Epithelial cell of esophagus (primary cell): ENCODE measurements at places on chromosomes 7 and 10.

GRCh38 chr7:13047061-13047460 lies 359.6 kb downstream of the ARL4A start:
- DNase-seq, result no peak

DNA sequence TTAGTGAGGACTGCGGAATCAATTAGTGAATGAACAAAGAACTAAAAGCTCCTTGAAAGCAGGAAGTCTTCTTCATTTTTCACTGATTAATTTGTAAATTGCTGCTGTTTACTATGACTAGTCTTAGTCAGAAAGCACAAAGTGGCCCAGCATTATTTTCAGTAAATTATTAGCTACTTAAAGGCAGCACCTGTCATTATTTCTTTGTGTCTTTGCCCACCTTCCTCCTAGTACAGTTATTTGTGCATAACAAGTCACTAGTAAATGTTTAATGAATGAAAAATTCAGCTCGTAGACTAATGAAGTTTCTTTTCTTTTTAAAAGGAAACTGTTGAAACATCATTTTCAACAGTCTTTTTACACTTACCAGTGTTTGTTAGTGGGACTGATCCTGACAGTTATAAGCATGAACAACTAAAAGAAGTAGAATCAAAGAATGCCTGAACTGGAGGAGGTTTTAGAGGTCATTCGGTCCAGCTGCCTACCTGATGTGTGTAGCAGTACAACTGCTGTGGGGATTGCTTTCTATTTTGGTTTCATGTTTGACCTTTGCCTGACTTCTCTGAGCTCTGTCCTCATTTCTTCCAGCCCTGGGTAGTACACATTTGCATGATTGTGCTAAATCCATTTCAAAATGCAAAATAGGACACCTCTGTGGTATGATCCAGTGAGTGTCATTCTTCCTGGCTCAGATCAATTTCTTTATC lies 140.0 kb upstream of the PHYHIPL start:
- DNase-seq, result no peak

DNA sequence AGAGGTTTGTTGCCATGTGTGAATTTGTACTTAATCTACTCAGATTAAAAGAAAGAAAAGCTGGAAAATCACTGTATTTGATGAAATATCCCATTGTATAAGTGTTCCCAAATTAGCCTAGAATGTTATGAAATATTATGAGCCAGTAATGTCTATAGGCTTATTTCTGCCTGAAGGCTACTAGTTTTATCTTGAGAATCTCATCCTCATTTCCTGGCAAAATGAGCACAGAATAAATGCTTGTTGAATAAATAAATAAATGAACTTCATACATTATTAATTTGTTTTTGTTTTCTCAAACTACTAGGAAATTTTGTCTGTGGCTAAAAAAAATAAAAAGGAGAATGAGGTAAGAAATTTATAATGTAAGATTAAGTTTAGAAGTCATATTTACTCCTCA lies 25.5 kb downstream of the HELLS start:
- no peak for DNase-seq

DNA sequence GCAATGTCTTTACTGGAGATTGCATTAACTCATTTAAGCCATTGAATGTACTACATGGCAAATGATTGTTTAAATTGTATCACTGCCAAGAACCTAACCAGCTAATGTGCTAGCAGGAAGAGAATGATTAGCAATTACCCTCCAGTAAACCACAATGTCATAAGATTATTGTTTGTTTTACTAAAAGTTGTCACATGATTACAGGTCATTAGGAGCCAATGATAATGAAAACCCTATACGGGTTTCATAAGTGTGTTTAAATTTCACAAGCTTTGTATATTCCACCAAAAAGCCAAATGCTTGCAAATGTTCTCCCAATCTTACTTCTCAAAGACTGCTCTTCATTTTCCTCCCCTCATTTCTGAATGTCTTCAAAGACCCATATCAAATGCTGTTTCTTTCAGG lies 76.5 kb upstream of the PPP1R3C start:
- DNase-seq, result peak; percentile 63

DNA sequence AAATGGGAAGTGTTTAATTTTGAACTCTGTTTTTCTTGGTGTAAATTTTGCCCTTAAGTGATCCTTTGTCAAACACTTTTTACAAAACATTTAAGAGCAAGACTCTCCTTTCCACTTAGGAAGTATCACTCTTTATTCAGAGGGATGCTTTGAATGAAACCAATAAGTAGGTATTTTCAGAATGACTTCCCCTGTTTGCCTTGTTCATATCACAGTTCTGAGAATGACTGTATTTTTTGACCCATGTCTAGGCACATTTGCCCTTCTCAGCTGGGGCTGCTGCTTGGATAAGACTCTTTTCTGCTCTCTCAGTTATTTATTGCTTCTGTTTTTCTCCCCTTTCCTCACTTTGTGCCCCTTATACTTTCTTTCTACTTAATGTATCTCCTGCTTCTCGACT lies 98.2 kb downstream of the CCNY start:
- no peak for DNase-seq

GRCh38 chr7:23469961-23470250 lies 385 bp downstream of the IGF2BP3 start:
- DNase-seq, result no peak

DNA sequence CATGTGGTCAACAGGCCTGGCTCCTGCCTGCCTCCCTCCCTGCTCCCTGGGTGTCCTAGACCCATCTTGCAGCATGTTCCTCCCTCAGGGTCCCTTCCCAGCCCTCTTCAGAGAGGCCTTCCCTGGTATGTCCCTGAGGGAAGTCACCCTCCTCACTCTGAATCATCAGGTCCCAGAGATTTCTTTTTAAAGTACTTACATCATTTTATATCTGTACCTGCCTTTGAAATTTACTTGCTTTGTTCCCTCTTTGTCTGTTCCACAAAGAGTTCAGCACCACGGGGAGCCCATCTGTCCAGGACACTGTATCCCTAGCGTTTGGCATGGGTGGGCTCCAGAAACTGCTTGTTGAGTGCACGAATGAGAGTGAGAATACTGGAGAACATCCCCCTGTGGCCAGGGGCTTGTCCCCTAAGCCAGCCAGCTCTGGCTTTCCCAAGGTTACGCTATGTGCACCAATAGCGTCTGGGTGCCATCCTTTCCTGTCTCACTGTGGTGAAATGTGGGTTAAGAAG lies 50.6 kb upstream of the IGFBP3 start:
- no peak for DNase-seq

DNA sequence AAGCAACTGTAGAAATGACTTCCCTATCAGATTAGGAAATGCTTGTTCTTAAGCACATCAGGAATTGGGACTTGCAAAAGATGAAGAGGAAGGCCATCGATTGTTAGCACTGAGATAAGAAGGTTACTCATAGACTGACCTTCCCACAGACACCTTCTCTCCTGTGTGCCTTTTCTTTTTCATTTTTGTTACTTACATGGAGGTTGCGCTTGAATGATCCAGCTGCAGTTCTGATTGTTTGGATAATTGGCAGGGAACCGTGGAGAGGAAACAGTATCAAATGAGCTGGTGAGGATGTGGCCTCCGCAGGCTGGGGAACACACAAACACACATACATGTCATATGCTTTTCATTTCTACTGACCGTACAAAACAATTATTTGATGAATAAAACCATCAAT lies 134.9 kb upstream of the RSU1 start:
- DNase-seq, result no peak

DNA sequence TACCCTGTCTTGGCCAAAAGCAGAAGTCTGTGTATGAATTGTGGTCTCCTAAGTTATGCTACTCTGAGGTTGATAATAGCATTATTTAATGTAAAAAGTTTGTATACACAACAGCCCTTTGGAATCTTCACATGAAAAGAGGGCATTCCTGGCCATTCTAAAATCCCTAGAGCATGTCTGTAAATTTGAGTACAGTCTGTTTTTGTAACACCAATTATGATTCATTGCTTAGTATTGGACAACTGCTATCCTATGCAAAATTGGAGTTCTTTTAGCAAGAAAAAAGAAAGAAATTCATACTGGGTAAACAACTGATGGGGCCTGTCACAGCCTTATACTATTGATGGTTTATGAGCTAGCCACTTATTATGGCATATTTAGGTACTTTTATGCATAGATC lies 10.2 kb downstream of the CUTC start:
- DNase-seq, result no peak

- no peak for DNase-seq
Measured at GRCh38 chr10:20593649-20594048, 303.5 kb downstream of the NEBL start.

GRCh38 chr10:75358835-75359421 lies 42.6 kb downstream of the ZNF503 start:
- peak; percentile 95 for DNase-seq

DNA sequence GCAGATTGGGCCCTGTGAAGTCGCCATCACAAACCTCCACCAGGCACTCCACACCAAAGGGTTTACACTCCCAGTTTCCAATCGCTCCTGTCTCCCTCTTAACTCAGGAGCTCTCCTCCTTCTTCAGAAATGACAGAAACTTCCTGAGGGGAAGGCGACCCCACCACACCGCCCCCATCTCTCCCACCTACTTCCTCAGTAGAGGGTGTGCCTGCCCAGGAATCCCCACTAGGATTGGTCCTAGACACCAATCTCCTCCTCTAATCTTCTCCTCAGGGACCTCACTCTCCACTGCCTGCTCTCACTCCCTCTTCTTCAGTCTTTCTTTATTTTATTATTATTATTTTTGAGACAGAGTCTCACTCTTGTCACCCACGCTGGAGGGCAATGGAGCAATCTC lies 5.9 kb upstream of the INSIG1 start:
- DNase-seq, result no peak

GRCh38 chr7:112160130-112160770 lies 45.9 kb downstream of the DOCK4 start:
- peak; percentile 61 for DNase-seq

DNA sequence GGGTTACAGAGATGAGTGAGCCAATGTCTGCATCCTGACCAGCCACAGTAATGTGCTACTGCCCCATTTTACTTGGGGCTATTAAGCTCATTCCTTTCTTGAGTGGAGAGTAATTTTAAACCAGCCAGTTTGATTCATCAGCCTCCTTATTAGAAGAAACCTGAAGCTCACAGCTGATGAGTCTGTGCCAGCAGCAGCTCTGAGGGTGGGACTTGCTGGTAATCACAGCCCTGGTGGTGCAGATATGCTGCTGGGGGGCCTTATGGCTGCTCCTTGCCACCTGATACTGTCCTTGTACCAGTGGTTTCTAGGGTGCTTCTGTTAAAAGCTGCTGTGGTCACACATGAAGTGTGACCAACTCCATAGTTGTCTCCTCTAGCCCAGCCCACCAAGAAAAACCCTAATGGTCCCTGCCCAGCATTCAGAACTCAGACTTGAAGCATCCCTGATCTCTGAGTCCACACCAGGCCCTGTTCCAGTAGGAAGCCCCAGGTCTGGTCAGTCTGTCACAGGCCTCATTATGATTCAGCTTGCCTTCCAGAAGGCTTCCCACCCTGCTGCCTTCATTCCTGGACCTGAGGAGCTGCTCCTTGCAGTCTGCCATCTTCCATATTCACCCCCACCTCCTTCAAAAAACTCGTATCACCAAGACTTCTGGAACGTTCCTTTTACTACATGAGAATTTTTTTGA lies 28.9 kb upstream of the RBM20 start:
- peak; percentile 21 for DNase-seq

DNA sequence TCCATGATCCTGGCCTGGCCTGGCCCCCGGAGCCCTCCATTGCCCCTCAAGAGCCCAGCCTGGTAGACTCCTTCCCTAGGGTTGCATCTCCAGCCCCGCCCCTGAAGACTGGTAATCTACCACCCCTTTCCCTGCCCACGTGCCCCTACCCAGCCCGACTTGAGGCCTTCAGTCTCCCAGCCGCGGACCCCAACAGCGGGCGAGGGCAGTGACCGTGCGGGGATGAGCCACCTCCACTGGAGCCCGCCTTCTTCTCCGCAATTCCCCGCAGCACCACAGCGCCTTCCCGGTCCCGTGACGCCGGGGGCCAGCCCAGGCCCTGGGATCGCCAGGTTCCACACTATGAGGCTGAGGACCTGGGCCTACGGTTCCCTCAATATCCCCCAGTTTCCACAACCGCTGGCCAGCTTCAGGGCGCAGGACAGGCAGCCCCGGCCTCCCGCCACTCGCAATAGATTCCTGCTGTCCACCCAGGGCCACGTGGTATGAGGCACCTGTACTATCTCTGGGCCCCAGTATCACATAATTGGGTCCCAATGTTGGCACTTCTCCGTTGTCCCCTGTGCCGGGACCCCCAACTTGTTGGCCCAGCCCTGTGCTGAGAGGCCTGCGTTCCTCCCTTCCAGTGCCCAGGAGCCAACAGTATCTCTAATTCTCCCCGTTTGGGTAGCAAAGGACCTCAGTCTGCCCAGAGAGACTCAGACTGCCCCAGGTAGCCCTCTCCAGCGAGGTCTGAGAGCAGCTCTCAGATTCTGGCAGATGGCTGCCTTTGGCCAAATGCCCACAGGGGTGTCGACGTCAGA lies 1.1 kb upstream of the GPRIN2 start:
- DNase-seq, result no peak

- no peak for DNase-seq
Measured at GRCh38 chr7:42935861-42936260, 3.7 kb downstream of the MRPL32 start.

DNA sequence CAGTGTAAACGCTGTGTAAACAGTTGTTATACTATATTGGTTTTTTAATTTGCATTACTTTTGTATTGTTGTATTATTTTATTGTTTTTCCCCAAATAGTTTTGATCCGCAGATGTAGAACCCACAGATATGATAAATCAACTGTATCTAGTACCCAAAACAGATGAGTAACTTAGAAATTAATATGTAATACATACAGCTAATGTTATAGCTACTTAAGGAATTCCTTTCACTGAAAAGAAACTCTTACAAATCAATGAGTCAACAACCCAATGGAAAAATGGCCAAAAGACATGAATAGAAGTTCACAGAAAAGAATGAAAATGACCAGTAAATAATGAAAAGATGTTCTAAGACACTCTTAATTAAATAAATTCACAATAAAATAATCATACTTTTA lies 32.3 kb upstream of the ARL4A start:
- peak; percentile 29 for DNase-seq

GRCh38 chr7:51046482-51046881 lies 263.8 kb upstream of the GRB10 start:
- DNase-seq, result peak; percentile 42

DNA sequence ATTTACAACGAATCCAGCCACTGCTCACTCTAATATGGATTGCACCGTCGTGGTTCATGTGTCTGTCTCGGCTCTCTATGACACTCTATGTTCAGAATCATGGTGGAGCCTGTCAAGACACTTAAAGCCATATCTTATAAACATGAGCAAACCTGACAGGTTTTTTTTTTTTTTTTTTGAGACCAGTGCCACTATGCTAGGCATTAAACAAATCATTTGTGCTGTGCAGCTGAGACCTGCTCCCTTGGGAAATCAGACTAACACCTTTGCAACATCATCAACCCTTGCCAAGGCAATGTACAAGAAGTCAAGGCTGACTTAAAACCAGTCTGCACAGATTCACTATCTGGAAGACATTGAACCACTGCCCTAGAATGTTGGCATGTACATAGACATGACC lies 181.2 kb upstream of the ANK3 start:
- DNase-seq, result no peak
